ENCODE measurements at places on chromosomes 6 and 20. TPM values are rescaled to one million over a fixed set of nuclear protein-coding genes. Genes with fewer than 3 reads are reported as not detected.

The TINAG gene
- not detected for total RNA-seq

The GLYATL3 gene
- total RNA-seq: not detected

The PSORS1C2 gene
- not detected for total RNA-seq

GRCh38 chr6:100440935-100441334 is 23.8 kb downstream of the SIM1 start:
- H3K27ac ChIP-seq: no peak overlapping the region
- 0 out of 2 replicates have a peak, but pooled peaks cover 2% of the 10 kb centered on the region for H3K36me3 ChIP-seq
- H3K27me3 ChIP-seq: no peaks in the 10 kb centered on the region
- no peak overlapping the region for H3K4me3 ChIP-seq
- H3K4me1 ChIP-seq: no peaks in the 10 kb centered on the region
- no peak for DNase-seq

DNA sequence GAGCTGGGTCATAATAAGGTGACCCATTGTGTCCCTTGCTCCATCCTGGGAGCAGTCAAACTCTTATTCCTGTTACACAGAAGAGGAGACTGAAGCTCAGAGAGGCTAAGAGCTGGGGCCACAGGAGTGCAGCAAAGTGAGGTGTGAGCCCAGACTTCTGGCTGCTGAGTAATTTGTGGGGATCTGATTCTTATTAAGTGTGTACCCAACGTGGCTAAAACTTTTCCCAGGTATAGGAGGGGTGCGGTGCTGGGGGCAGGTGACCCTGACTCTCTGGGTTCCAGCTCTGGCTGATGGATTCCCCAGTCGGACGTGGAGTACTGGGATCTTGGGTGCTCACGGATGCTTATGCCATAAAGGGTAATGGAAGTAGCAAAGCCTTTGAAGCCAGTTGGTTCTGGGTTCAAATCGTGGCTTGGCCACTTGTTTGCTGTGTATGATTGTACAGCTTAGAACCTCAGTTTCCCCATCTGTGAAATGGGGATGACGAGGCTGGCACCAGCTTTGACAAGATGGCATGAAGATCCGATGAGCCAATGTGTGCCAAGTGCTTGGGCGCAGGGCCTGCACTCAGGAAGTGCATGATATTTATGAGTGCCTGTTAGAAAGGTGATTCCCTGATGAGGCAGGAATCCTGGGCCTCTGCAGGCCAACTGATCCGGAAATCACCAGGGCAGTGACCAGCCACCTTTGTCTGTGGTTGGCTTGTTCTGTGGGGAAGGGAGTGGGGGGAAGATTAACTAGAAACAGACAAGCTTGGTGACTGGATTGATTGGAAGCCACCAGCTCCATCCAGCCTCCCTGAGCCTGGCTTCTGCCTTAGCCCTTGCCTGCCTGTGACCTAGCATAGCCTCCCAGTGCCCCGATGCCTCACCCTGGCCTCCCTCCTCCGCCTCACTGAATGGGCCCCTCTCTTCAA is 6.0 kb downstream of the SRC start:
- H3K27ac ChIP-seq: no peak overlapping the region
- no peaks in the 10 kb centered on the region for H3K27me3 ChIP-seq
- H3K4me3 ChIP-seq: no peak overlapping the region
- H3K4me1 ChIP-seq: peaks cover 11% of the 10 kb centered on the region
- H3K36me3 ChIP-seq: no peaks in the 10 kb centered on the region

DNA sequence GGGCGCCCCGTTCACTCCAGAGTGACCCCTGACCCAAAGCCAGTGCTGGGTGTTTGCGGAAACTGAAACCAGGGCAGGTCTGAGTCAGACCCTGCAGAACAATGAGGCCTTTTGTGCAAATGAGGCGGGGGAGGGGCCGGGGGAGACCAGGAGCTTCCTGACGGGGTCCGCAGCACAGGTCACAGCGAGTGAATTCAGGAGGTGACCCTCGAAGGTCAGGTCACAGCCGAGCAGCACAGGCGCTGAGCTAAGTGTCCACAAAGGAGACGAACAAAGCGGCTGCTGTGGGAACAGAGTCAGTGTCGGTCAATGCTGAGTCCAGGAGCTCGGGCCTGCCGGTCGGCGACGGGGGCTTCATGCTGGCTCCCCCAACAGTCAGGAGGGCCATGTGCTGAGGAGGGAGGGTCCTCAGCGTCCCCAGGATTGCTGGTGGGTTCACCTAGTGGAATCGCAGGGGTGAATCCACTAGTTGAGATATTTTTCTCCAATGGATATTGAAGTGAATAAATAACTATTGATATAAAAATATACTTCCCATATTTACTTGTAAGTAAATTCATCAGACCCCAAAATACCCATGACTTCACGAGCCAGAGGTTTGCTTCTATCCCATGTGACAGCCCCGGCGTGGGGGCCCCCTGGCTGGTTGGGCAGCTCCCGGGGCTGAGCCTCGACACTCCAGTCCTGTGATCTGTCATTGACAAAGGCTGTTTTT is 188.4 kb upstream of the SULF2 start:
- H3K36me3 ChIP-seq: no peaks in the 10 kb centered on the region
- H3K4me1 ChIP-seq: peaks cover 27% of the 10 kb centered on the region
- peak; percentile 76 for DNase-seq
- no peaks in the 10 kb centered on the region for H3K27me3 ChIP-seq
- H3K27ac ChIP-seq: peak overlapping the region; percentile 63

The OR12D3 gene
- total RNA-seq: not detected

GRCh38 chr6:30618270-30618797 is 694 bp downstream of the MRPS18B start:
- peaks cover 26% of the 10 kb centered on the region for H3K36me3 ChIP-seq
- DNase-seq: peak; percentile 26
- H3K27me3 ChIP-seq: no peaks in the 10 kb centered on the region
- peaks cover 4% of the 10 kb centered on the region for H3K4me1 ChIP-seq

GRCh38 chr6:13666194-13667105 is 45.2 kb downstream of the RANBP9 start:
- H3K4me1 ChIP-seq: no peaks in the 10 kb centered on the region
- H3K27ac ChIP-seq: no peak overlapping the region
- no peaks in the 10 kb centered on the region for H3K27me3 ChIP-seq
- H3K36me3 ChIP-seq: no peaks in the 10 kb centered on the region
- H3K4me3 ChIP-seq: no peak overlapping the region

The UBE2J1 gene
- total RNA-seq: 54.5 TPM

DNA sequence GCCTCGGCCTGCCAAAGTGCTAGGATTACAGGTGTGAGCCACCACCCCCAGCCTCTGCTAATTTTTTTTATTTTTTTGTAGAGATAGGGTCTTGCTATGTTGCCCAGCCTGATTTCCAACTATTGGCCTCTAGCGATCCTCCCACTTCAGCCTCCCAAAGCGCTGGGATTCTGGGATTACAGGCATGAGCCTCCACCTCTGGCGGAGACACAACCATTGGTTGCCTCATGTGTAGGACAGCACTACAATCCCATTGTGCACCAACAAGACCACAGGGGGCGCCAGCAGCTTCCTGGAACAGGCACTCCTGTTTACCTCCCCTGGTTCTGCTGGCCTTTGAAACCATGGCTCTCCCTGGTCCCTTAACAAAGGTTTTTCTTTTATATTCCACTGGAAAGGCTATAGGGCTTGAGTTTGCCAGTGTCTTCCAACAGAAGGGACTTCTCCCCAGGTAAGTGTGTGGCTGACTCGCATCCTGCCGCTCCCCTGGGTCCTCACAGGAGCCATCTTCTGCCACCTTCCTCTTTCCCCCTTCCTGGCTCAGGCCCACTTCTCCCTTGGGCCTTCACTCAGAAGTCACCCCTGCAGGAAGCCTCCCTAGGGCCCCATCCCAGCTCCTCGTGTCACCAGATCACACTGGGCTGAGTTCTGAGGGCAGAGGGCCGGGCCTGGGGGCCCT is 39.2 kb upstream of the TLDC2 start:
- H3K27me3 ChIP-seq: no peaks in the 10 kb centered on the region
- peak; percentile 85 for DNase-seq
- peaks cover 40% of the 10 kb centered on the region for H3K4me1 ChIP-seq
- 0 out of 2 replicates have a peak, but pooled peaks cover 5% of the 10 kb centered on the region for H3K36me3 ChIP-seq

- H3K4me1 ChIP-seq: no peaks in the 10 kb centered on the region
- no peak overlapping the region for H3K27ac ChIP-seq
- no peak overlapping the region for H3K4me3 ChIP-seq
- no peak for DNase-seq
These were observed 66.3 kb upstream of the TMEM170B start for GRCh38 chr6:11471261-11471660.

- H3K27ac ChIP-seq: no peak overlapping the region
- no peak for DNase-seq
- H3K27me3 ChIP-seq: no peaks in the 10 kb centered on the region
These were observed 116.7 kb upstream of the NRSN1 start for GRCh38 chr6:24009319-24009718.

The PCMTD2 gene
- 31.0 TPM for total RNA-seq

DNA sequence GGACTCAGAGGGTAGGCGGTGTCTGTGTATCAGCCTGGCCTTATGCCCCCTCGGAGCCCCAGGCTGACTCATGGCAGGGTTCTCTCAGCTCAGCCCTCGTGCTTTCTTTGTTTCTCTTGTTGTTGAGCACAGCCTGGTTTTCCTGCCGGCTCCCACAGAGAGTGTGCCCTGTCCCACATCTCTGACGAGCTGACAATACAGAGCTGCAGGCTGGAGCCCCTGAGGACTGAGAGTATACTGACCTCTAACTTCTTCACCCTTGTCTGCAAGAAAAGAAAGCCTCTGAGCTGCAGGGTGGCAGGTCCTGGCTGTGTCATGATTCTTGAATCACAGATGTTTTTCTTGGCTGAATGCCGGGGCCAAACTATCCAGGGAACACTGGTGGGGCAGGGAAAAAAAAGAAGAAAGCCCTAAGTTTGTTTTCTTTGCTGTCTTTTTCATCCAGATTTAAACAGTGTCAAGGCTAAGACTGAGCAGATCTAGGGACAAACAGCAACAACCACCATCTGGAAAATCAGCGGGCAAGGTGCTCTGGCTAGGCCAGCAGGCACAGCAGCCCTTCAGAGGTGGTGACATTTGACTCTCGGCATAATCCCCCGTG is 63.3 kb upstream of the ZNF133 start:
- peaks cover 11% of the 10 kb centered on the region for H3K4me1 ChIP-seq
- peak overlapping the region; percentile 35 for H3K27ac ChIP-seq
- DNase-seq: peak; percentile 70

DNA sequence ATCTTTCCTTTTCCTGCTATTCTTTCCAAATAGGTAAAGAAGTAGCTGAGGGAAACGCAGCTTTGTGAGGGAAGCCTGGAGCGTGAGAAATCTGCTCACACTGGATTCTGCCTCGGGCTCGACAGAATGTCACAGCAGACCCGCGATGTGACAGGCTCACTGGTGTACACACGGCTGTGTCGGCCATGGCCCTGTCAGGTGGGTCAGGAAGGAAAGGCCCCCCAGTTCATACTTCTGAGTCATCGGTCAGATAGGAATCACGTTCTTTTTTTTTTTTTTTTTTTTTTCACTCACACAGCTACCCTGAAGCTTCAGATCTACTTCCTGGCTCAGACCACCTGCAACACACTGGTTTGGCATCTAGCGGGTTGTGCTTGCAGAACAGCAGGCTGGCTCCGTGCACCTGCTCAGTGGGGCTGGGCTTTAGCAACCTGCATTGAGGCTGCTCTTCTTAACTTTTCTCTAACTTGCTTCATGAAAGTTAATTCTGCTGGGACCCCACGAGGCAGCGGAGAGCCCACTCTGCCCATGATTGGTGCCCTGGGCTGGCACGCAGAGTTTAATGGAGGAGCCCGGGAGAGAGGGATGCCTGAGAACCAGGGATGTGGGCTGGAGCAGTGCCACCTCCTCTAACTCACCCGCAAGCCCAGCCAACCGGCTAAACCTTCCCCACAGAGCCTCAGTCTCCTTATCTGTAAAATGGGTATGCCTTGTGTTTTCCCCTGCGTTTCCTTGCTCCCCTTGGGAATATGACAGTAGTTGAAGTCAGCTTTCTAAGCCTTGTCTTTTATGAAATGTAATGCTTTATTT is 61.5 kb upstream of the FNDC1 start:
- no peak overlapping the region for H3K27ac ChIP-seq
- peak overlapping the region; percentile 50 for H3K4me3 ChIP-seq
- no peaks in the 10 kb centered on the region for H3K27me3 ChIP-seq
- H3K4me1 ChIP-seq: peaks cover 16% of the 10 kb centered on the region
- DNase-seq: no peak

The UNC5CL gene
- 0.23 TPM for total RNA-seq
